ENCODE measurements at places on chromosomes 11 and 22.

GRCh38 chr11:102323542-102324251, 6.4 kb downstream of the BIRC3 start:
- no peak for DNase-seq

GRCh38 chr11:125451400-125452124, 44.5 kb downstream of the FEZ1 start:
- no peak for DNase-seq

GRCh38 chr22:19717691-19718455, 3.6 kb downstream of the SEPTIN5 start:
- peak; percentile 25 for DNase-seq

- DNase-seq: no peak
Measured at GRCh38 chr11:69934861-69935494, 115.8 kb upstream of the FGF3 start.

GRCh38 chr11:7523416-7524210, 9.8 kb downstream of the PPFIBP2 start:
- DNase-seq: no peak

DNA sequence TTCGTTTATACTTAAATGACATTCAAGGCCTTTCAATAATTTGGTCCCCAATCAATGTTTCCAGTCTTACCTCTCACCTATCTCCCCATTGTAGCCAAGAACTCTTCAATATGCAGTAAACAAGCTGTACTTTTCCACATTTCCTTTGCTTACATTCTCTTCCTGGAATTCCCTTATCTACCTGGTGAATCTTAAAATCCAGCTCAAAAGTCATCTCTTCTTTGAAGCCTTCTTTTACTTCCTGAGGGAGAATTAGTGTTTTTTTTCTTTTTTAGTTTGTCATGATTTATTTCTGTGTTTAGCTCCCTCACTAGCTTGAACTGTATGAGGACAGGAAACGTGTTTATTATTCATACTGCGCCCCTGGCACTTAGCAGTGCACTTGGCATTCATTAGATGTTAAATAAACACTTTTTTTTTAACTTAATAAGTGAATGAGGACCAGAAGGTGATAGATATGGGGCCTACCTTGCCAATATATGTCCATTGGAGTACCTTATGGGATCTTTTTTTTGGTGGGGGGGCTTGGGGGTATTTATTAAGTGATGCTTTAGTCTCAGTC, 4.9 kb upstream of the PTS start:
- DNase-seq: no peak

DNA sequence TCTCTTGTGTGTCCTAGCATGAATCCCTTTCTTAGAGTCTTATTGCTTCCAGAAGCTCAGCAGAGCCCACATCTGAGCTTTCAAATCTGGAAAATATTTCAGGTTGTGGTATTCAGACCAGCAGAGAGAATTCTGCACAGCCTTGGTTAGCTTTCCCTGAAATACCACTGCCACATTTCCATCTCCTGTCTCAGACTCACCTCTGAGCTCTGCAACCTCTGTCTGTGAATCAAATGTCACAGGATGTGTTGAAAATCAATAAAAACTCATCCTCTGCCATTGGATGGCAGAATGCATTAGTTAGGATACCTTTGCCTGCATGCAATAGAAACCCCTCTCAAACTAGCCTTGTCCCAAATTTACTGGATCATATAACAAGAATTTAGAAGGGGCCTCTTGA, 47.7 kb downstream of the ENDOD1 start:
- DNase-seq: no peak

GRCh38 chr11:95915051-95915450, 8.9 kb downstream of the MTMR2 start:
- DNase-seq: no peak

DNA sequence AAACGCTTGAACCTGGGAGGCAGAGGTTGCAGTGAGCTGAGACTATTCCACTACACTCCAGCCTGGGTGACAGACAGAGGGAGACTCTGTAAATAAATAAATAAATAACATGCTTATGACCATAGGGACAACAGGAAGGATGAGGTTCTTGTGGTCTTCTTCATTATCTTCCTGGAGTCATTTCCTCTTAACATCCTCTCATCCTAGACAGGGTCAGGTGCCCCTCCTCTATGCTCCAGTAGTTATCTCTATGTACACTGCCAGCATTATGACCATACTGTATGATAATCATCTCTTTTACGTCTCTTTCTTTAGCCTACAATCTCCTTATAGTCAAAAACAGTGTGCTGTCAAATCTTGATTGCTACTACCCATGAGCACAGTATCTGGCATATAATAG, 17.7 kb downstream of the RAB30 start:
- no peak for DNase-seq

DNA sequence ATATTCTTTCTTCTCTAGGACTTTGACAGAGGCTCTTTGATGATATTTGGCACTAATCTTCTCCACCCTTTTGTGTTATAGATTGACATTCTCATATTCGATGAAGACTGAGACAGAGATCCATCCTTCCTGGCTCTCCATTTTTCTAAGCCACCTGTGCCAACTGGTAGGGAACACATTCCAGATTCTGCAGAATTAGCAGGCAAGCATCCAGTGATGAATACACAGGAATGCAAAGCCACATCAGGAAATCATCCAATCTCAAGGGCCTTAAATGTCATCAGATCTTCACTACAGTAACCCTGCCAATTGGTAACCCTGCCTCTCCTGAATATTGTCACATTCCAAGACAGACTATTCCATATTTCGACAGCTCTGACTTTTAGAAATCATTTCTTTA, 718.4 kb upstream of the API5 start:
- DNase-seq: no peak

GRCh38 chr11:10443721-10444235, 11.3 kb upstream of the AMPD3 start:
- no peak for DNase-seq

- DNase-seq: no peak
Measured at GRCh38 chr11:64843686-64844329, 645 bp downstream of the CDC42BPG start.

DNA sequence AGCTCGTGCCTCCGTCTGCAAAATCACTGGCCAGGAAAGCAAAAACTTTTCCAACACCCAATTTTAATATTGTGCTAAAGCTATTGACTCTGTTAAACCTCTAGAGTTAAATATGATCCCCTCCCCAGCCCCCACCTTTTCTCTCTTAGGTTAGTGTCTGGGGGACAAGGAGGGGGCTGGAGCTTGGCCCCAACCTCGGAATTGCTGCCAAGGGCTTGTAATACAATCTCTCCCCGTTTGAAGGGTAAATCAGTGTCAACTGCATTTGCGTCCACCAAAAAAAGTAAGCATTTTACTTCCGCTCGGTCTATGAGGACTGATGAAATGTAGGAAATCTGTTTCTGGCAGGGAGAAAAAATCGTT, at the start of gene GAS2:
Gene GAS2 (plus strand): TSS at position 287 of the 363 bp plus-strand sequence. CDS start 8,259 bp downstream, outside the sequence.
- DNase-seq: no peak

GRCh38 chr11:64723907-64724862, 1.2 kb upstream of the NRXN2 start:
- DNase-seq: no peak

GRCh38 chr11:113201054-113201818, 113.1 kb upstream of the TTC12 start:
- DNase-seq: peak; percentile 15

GRCh38 chr11:11519184-11519583, 102.6 kb downstream of the GALNT18 start:
- no peak for DNase-seq

DNA sequence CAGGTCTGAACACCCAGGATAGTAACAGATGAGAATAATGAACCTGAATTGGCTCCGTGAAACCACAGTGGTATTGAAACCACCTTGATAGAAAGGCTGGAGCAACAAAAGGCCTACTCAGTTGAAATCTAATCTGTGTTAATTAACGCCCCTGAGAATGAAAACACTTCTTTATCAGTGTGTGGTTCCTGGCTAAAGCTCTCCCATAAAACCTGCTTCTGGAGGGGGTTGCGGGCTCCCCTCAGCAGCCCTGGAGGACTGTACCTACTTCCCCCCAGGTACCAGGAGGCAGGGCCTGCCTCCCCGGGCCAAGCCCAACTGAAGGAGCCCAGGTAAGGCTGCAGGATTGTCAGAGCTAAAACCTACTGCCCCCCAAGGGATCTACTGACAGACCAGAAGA, 54.6 kb downstream of the PLEKHA7 start:
- DNase-seq: no peak

GRCh38 chr11:130915603-130916237, 559 bp downstream of the SNX19 start:
- no peak for DNase-seq

DNA sequence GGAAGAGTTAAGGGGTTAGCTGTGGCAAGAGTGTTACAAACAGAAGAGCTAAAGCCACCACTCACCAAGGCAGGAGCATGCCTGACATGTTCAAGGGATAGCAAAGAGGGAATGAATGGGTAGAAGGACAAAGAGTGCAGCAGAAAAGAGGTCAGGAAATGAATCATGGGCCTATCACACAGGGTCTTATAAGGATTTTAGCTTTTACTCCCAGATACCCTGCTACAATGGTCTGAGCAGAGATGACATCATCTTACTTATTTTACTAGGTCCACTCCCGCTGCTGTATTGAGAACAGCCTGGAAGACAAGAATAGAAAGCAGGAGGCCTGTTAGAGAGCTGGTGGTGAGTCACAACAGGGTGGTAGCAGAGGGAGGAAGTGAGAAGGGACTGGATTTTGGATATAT, 9.8 kb downstream of the TRAF6 start:
- no peak for DNase-seq

GRCh38 chr11:66856496-66857233, at the start of gene LRFN4:
Gene LRFN4 (plus strand): TSS chr11:66857064. CDS start chr11:66857745, 681 bp downstream.
- DNase-seq: peak; percentile 55

DNA sequence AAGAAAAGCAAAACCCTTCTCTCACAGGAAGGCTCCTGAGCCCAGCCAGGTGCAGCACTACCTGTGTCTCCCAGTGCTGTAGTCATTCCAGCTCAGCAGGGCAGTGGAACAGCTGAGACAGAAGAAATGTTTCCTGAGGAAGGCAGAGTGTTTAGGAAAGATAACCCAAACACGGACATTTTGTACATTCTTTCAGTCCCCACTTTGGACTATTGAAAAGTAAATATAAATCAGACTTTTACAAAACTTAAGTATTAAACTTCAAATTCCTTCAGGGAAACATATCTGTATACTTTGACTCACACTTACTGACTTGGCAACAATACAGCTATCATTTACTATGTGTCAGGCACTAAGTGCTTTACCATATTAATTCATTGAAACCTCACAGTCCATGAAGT, 40.4 kb downstream of the RRAS2 start:
- DNase-seq: no peak

DNA sequence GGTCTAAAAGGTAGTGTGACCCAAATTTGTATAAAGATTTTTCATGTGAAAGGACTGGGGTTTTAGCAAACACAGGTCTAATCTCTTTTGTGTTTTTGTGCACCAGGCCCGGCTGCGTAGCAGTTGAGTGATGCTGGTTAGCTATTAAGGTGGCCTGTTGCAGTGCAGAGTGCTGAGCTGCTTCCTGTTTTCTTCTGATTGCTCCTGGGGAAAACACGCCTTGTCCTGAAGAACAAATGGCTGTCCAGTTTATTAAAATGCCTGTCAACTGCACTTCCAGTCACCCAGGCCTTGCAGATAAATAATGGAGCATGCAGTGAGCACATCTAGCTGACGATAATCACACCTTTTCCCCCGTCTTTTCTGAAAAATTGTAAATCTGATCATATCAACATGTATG, 1.8 kb downstream of the SRSF8 start:
- DNase-seq: peak; percentile 53

DNA sequence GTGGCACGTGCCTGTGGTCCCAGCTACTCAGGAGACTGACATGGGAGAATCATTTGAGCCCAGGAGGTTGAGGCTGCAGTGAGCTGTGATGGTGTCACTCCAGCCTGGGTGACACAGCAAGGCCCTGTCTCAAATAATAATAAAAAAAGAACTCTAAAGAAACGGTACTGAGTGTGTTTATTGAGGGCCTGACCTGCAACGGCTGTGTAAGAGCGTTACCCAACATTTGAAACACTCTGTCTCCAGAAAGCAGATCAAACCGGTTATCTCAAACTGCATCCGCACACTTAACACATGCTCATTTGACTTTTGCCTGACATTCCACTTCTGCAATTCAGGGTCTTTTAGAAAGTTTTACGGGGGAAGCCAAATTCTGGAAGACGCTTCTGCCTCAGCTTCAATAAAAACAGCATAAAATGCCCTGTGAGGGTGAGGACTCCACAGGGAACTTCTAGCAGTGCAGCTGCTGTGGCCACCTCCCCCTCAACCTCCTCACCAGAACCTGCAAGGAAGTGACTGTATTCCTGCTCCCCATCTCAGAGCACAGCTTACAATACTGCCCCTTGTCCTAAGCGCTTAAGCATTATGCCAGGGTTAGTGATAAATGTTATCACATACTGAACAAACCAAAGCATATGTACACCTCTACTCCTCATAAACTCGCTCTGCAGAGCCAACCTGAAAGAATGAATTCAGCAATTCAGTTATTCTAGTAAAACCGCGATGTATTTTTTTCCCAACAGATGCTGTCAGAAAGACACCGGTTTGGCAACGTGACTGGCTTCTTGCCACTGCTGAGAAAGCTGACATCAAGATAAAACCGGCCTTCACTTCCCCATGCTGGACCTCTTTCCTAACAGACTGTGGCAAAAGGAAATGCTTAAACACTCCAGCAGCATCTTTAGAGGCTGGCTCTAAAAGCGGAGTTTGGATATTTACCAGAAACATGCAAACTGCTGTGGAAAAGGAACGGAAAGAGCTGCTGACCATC, 52.2 kb downstream of the PRDM10 start:
- no peak for DNase-seq

- no peak for DNase-seq
Measured at GRCh38 chr11:86277741-86278140, 24.3 kb upstream of the HIKESHI start.

DNA sequence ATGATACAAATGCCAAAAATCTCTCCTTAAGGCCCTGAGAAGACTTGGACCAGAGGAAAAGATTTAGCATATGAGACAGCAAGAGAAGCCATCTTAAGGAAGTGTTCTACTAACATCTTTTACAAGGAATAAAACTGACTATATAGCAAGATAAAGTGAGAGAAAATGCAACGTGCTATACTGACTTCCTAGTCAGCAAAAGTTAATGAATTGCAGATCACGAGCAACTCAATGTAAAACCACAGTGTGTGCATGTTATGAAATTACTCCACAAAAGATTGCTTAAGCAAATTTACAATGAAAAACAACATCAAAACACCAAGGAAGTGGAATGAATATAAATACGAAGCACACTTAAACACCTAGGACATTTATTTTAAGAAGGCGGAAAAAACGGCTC, 187.5 kb downstream of the CADM1 start:
- DNase-seq: no peak

- no peak for DNase-seq
Measured at GRCh38 chr22:27641049-27641795, 160.3 kb downstream of the MN1 start.

- no peak for DNase-seq
Measured at GRCh38 chr22:29780748-29781676, 13.8 kb downstream of the UQCR10 start.

GRCh38 chr11:253886-254270, 17.1 kb downstream of the PSMD13 start:
- no peak for DNase-seq

Data from NCI-H1930 (cell line).